Non-pigmented ciliary epithelial cell (primary cell): ENCODE measurements at places on chromosomes 7 and 10.

DNA sequence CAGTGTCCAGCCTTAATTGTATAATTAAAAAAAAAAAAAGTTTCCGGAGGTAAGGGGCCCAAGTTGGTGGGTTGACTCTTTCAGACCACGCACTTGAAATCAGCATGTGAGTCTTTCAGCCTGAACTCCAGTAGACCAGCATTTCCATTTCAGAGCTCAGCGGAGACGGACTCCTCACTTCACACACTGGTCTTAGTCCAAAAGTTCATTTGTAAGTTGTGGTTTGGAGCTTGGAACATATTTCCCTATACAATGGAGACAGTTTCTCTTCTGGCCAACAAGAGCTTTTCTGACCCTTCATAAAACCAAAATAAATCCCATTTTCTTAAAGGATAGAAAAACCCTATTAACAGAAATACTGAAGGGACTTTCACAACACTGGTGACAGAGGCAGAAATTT is 41.0 kb downstream of the ATXN7L1 start:
- DNase-seq: no peak

DNA sequence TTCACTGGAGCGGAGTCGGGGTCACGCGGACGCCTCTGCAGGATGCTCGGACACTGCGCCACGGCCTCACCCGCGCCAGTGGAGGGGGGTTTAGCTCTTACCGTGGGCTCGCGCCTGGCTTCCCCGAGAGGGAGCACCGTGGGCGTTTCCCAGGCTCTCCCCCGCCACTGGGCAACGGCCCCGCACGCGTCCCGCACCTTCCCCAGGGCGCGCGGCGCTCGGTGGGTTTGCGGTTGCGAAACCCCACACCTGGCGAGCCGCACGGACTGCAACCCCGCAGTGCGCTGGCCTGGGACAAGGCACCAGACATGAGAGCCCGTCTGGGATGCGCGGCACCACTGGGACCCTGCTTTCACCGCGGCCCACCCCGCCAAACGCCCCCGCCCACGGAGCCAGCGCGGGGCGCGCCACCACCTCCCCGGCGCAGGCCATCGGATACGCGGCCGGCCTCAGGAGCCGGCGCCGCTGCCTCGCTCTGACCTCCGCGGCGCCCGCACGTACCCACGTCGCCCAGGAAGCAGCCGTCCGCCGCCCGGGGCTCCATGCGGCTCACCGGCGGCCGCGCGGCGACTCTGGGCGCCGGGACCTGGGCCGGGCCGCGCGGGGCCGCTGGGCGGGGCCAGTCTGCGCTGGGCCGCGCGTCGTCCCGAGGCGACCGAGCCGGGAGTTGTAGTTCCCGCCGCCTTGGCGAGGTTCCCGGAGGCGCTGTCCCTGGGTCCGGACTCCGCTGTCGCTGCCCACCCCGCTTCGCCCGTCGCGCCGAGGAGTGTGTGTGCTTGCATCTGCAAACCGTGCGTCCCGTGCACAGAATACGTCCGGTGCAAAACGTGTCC is at the start of gene ASB13:
ASB13 (minus strand) TSS at position 588 of the 833 bp plus-strand sequence; CDS start at position 544, 44 bp downstream.
- no peak for DNase-seq

GRCh38 chr10:88833723-88834122 is 17.9 kb downstream of the ANKRD22 start:
- DNase-seq: no peak

DNA sequence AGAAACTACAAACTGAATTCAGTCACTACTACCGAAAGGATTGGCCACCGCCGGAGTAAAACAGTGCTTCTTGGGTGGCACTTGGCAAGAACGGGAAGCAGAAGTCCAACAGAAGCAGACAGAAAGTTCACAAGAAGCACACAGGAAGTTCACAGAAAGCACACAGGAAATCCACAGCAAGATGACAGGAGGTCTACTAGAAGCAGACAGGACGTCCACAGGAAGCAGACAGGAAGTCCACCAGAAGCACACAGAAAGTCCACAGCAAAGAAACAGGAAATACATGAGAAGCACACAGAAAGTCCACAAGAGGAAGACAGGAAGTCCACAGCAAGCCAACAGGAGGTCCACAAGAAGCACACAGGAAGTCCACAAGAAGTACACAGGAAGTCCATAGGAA is 399.2 kb upstream of the AUTS2 start:
- DNase-seq: no peak

DNA sequence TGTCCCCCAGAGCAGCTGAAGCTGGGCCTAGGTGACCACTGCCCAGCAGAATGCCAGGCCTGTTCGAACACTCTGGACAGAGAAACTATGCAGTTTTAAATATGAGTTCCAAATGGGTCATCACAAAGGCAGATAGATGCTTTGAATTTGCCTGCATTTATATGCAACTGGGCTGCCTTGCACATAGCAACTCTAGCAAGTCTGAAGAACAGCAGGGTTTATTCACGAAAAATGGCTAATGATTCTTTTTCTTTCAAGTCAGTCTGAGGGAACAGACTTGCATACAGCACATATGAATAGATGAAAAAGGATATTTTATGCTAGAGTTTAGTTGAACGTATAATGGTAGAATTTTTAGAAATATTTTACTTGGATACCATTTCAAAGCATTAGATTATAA is 68.5 kb downstream of the SLC35B4 start:
- DNase-seq: no peak

DNA sequence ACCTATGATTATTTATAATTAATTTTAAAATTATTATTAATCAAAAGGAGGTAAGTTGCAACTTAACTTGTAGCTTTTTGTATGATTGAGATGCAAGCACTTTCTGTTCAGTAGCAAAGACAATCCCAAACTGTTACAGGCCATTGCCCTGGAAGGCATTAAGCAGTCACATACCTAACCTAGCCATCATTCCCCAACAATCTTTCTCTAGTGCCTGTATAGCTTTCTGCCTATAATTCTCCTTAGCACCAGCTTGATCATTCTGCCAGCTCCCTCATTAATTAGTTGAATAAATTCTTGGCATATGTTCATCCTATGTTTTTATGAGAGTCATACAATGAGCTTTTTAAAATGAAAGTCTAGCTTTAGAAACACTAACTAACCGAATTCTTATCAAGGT is 178.9 kb upstream of the TMEM106B start:
- DNase-seq: no peak

- no peak for DNase-seq
Observed at GRCh38 chr10:14584661-14585060, 190.0 kb downstream of the FAM107B start.

DNA sequence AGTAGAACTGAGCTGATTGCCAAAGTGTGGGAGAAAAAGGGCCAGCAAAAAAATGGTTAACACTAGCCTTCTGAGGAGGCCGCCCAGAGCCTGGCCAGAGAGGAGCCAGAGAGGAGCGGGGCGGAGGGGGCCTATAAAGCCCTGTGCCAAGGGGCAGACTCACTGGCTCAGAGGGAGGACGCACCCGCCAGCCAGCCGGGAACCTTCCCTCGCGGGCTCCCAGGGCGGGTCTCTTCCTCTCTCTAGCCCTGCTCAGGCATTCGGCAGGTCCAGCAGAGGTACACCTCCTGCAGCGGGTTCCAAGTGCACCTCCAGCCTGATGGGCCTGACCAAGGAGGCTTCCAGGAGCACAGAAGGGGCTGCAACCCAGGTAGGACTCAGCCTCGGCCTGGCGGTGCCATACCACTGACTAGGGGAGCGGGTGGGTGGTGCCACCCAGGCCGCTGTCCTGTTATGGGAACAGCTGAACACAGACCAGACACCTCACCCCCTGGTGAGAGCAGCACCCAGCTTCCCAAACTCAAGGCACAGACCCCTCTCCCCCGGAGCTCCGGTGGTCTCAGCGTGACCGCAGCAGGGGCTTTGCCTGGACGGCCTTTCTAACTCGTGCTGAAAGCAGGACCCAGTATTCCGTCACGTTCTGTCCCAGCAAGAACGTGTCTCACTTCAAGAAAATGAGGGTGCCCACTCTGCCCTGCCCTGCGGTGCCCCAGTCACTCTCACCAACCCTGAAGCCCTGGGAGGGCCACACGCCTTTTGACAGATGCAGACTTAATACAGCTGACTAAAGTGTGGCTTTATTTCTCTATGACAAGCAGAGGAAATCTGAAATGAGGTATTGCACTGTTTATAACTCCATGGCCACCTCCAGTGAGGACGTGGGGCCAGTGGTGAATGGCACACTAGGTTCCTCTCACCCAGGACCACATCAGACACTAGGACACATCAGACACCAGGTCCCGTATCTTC is at the start of gene GPER1:
GPER1 (plus strand) TSS at position 162 of the 969 bp plus-strand sequence. CDS start 3,616 bp downstream, outside the sequence.
- no peak for DNase-seq

GRCh38 chr7:26182283-26182682 is 18.3 kb downstream of the HNRNPA2B1 start:
- DNase-seq: no peak

- DNase-seq: peak; percentile 48
Observed at GRCh38 chr10:16854623-16855022, 37.4 kb upstream of the RSU1 start.

DNA sequence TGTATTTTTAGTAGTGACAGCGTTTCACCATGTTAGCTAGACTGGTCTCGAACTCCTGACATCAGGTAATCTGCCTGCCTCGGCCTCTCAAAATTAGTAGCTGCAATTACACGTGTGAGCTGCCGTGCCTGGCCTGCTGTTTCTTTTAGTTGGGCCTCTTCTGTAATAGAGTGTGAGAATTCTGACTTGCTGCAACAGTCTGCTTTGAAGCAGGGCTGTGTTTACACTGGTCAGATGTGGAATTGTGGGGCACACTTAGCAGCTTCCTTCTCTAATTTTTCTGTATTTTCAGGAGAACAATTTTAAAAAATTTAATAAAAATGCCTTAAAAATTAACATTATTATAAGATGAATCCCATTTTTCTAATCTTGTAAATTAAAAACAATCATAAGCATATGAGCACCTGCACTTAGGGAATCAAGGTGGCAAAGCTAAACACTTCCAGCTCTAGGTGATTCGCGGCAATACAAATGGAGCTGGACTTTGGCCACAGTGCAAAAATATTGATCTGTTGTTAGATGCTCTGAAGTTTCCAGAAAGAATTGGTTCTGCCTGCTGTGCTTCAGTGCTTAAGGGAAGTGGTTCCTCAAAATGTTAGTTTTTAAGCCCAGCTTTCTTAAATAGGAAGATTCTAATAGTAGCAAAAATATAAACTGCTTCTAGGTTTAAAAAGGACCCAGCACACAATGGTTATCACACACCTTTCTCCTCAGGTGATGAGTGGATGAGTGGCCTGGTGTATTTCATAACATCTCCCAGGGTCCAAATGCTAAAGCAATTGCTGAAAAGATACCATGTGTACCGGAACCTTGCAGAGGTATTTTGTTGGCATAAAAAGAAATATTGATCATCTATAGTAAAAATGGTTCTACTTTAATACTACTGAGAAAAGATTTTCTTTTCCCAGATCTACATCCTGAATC is 63.5 kb upstream of the ATRNL1 start:
- no peak for DNase-seq

DNA sequence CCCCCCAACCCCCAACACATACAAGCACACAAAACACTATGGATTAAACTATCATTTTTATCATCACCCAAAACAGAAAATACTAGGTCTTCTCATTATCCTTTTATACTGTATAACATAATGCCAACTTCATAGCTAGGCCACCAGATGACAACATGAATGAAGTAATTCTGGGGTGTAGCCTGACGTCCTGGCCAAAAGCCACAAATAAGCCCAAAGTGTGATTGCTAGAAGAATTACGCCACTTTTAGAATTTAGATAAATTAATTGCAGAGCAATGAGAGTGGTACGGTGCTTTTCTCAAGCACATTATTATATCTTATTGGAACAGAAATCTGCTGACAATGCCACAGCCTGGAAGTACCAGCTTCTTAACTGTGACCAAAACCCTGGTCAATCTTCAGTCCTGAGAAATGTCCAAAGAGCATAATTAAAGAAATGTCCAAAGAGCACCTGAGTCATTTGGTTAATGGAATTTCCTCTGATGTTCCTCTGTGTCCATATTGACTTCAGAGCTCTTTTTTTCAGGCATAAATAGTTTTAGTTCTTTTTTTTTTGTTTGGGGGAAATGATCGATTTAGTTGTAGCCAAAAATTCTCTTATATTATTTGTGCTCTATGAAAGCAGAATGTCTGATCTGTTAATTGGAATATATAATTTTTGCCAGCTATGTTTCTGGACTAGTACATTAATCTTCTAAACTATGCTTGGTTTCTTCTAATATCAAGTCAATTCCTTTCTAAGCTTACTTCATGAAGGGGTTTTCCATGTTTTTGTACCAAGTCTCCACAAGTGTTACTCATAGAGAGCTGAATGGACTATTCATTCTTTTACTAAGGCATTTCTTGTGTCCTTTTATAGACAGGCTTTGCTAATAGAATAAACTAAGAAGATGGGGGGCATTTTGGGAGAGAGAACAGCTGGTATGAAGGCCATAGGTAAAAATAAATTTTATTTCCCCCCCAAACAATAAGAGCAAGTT is 233.4 kb upstream of the SLC26A5 start:
- DNase-seq: no peak

DNA sequence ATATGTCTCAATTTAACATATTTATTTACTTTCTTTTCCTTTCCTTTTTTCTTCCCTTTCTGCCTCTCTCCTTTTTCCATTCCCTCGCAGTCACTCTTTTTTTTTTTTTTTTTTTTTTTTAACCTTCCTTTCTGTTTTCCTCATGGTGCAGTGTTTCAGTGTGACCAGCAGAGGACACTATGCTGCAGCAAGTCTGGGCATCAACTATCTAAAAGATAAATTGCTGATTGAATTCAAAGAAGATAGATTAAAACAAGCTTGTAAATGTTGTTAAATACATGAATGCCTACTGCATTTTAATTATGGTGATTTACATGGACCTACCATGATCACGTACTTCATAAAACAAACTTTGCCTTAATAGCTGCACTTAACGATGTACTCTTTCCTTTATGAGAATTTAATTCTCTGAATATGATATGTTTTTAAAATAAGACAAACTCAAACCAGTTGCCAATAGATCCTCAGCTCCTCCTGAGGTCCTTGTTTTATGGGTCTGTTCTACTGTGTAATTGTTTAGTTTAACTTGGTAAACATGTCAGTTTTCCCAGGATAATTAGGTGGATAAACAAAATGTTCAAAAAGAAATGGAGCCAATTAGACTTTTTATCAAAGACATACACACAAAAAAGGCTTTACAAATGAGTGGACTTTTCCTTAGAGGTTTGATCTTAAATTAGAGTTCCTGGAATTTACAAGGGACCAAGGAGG is 101.0 kb upstream of the AGR3 start:
- DNase-seq: peak; percentile 20

DNA sequence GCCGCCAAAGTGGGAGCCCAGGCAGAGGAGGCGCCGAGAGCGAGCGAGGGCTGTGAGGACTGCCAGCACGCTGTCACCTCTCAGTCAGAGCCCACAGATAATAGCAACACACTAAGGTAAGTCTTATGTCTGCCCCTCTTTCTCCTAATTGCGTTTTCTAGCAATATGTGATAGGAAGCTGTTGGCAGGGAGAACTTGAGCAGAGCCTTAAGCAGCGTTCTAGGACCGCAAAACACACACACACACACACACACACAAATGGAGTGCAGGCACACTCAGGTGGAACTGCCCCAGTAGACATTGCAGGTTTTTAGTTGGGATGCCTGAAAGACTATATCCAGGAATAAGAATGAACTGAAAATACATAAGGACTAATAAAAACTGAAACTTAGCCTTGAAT is 1188.5 kb downstream of the NXPH1 start:
- no peak for DNase-seq

- no peak for DNase-seq
Observed at GRCh38 chr10:116590590-116591444, at the start of gene PNLIPRP1. Gene PNLIPRP1 (plus strand): TSS chr10:116590959. CDS start chr10:116591130, 171 bp downstream.
